Stimulated activated naive CD4-positive, alpha-beta T cell (primary cell): ENCODE measurements at places on chromosomes 1 and 21.

- no peak for DNase-seq
Measured at GRCh38 chr1:26797627-26798026, 9.9 kb downstream of the PIGV start.

DNA sequence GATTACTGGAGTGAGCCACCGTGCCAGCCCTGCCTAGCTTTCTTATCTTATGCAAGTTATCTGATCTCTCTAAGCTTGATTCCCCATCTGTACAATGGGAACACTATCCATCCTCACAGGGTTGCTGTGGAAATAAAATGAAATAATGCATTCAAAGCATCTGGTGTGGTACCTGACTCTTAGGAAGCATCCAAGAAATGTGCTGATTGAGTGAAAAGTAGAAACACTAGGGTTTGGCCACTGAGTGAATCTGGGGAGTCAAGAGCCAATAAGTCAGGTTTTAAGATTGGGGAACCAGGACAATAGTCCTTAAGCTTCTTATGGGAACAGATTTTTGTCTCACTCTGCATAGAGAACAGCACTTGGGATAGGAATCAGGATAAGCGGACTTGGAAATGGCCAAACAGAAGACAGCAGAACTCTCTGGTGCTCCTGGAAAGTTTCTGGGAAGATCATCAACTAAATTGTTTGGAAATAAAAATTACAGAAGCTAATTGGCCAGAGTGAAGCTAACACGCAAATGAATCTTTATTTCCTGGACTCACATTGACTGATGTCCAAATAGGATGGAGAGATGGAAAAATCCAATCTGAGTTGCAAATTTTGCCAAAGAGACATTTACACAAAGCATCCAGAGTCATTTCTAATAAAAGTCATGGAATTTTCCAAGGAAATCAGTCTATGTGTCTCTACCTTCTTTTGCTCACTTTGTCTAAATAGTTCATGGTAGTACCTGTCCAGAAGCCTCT, 3.3 kb downstream of the PAFAH2 start:
- DNase-seq, result no peak

- DNase-seq, result no peak
Measured at GRCh38 chr1:220966881-220967611, 87.8 kb downstream of the HLX start.

GRCh38 chr1:176719447-176719846, 256.5 kb downstream of the PAPPA2 start:
- no peak for DNase-seq

DNA sequence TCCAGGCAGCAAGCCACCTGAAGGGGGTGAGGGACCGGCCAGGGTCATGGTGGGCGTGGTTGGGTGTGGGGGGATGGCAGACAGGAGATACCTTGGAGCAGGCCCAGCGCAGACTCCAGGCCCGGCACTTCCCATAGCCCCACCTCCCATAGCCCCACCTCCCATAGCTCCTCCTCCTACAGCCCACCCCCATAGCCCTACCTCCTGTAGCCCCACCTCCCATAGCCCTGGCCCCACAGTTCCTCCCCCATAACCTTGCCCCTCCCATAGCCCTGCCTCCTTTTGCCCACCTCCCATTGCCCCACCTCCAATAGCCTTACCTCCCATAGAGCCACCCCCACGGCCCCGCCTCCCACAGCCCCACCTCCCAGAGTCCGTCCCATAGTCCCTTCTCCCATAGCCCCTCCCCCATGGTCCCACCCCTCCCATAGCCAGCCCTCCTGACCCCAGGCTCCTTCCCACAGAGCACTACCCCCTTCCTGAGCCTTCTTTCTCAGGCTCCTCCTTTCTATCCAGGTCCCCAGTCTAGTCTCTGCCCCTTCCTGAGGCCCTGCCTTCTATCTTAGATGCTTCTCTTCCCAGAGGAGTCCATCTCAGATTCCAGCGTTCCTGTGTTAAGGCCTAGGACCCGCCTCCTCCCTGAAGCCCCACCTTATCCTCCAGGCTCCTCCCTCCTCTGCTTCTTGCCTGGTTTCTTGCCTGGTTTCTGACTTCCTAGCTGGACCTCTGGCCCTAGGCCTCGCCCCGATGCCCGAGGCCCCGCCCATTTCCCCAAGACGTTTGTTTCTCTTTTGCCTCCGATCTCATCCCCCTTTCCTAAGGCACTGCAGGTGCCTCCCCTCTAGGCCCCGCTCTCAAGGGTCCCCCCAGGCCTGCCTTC, 46.8 kb downstream of the PTPRU start:
- no peak for DNase-seq
